ENCODE measurements at places on chromosomes 1 and 21.

- no peak for DNase-seq
These were observed 11.0 kb downstream of the KLHDC8A start for GRCh38 chr1:205345761-205346160.

DNA sequence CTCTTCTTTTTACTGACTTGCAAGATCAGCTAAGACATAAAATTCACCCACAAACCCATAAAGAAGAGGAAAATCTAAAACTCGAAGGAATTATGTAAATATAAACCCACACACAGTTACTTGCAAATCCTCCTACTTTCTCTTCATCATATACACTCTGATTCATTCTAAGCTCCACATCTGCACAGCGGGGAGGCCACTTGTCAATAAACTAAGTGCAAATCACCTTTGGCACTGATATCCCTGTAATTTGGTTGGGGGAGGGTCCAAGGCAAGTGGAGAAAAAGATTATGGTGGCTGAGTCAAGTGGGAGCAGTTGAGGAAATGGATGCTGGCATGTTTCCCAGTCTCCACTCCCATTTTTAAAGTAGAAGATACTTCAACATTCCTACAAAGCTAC lies 596.5 kb downstream of the MATN1 start:
- DNase-seq = no peak

DNA sequence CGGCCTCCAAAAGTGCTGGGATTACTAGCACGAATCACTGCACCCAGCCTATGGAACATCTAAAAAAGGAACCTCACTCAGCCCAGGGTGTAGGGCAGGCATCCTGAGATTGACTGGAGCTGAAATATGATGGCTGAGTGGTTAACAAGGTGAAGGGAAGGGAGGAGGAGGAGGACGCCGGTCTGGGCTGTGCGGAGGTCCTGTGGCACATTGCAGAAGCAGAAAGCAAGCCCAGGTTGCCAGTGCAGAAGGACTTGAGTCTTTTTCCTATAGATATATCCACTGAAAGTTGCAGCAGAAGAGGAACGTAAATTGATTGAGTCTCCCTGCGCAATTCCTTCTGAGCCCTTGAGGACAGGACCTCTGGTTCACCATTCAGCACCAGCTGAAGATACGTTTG lies 1.5 kb upstream of the KIF17 start:
- no peak for DNase-seq

DNA sequence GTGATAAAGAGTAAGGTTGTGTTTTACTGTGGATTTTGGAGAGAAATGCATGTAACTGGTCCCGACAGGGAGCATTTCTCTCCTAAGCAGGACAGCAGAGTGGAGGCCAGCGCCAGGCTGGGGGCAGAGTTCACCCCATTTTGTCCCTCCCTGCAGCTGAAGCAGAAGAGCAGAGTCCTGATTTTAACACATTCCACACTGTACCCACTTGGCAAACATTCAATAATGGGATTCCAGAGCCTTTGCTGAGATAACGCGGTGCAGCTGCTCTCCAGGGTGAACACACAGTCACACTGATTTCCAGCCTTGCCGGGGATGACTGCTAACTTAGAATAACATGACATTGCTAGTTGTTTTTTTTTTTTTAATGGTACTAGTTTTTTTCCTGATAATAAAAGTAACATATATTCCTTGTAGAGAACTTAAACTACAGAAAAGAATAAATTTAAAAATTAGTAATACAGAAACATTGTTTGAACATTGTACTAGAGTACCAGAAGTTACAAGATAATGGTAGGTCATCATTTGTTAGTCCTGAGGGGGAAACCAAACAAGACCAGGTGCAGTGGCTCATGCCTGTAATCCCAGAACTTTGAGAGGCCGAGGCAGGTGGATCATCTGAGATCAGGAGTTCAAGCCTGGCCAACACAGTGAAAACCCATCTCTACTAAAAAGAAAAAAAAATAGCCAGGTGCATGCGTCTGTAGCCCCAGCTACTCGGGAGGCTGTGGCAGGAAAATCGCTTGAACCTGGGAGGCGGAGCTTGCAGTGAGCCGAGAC lies 77.2 kb downstream of the SCCPDH start:
- no peak for DNase-seq

DNA sequence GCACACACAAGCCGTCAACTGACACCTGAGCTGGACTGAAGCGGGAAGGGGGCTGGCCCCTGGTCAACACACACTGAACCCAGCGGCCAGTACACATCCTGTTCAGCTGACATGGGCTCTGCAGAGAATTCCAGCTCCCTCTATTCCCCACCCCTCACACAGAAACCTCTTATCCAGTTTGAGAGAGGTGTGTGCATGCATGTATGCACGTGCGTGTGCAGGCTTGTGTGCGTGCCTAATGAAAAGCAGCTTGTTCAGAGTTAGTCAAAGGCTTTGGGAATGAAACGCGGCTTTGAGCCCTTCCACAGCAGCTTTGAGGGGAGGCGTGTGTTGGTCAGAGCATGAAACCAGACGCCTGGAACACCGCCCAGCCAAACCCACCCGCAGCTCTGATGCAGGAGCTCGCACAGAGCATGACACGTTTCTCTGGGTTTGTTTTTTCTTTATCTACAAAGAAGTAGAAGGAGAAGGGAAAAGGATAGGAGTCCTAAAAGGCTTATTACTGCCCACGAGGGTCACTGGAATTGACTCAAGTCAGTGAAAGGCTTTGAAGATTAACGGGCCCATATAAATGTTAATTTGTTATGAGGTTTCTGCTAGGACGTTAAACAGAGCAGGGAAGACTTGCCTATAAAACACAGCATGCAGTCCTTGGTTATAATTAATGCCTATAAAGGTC lies 184.2 kb downstream of the ETS2 start:
- DNase-seq = peak; percentile 88

DNA sequence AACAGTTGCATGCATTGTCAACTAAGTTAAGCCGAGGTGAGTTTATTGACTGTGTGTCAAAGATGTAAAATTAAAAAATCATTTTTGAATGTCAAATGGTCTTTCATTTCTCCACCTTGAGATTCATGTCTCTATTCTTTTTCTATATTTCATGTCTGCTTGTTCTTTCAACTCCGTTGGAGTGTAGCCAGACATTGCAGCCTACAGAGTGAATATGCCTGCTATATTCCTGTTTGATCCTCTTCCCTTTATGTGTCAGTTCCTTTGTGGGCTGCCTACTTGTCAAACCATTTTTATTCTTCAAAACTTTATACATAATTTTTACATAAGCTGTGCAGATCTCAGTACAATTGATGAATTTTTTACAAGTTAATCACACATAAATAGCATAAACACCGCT lies 1325.8 kb upstream of the PRMT6 start:
- DNase-seq = no peak

DNA sequence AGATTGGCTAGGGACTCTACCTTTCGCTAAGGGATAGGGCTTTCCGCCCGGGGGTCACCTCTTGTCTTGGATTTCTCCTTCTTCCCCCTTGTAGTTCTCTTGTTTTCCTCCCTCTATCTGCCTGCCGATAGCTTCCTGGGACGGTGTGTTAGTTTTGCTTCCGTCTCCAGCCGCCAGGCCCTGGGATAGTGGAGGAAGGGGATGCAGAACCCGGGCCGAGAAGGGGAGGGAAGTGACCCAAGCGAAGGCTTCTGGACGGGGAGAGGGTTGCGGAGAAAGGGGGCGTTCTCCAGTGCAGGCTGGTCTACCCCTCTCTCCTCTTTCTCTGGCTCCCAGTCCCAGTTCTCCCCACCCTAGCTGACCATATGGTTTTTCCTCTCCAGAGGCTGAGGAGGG lies 871 bp downstream of the TUFT1 start:
- DNase-seq = peak; percentile 42

DNA sequence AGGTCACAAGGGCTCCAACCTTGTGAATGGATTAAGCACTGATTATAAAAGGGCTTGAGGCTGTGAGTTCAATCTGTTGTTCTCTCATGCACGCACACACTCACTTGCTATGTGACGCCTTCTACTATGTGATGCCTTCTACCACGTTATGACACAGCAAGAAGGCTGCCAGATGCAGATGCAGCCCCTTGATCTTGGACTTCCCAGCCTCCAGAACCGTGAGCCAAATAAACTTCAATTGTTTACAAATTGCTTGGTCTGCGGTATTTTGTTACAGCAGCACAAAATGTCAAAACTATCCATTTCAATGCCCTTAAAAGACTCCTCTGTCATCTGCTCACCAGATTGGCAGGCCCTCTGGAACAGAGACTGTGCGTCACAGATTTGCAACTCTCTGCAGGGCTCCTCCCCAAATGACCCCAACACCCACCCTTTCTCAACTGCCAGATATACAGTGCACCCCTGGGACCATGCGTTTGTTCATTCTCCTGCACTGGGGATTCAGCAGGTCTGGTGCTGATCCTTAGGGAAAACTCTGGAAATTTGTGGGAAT lies 47.8 kb upstream of the KANK4 start:
- no peak for DNase-seq

DNA sequence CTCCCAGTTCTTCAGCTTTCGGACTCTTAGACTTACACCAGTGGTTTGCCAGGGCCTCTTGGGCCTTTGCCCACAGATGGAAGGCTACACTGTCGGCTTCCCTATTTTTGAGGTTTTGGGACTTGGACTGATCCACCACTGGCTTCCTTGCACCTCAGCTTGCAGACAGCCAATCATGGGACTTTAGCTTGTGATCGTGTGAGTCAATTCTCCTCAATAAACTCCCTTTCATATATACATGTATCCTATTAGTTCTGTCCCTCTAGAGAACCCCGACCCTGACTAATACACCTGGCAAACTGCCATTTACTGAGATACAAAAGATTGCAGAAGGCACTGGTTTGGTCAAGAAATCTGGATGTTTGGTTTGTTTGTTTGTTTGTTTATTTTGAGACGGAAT lies 6.4 kb upstream of the RAB4A start:
- DNase-seq = no peak

- no peak for DNase-seq
These were observed 148.6 kb upstream of the HOOK1 start for GRCh38 chr1:59666106-59666505.
